Mucosa of descending colon (tissue), 3 donors: ENCODE measurements at places on chromosomes 11 and 22. TPM values are rescaled to one million over a fixed set of nuclear protein-coding genes. Genes with fewer than 3 reads are reported as not detected.

Gene OR5A1
- total RNA-seq: not detected

Gene NPAS4
- total RNA-seq: not detected

Gene NELL1
- 0.73 TPM for total RNA-seq

Gene ROBO4
- 8.4 TPM for total RNA-seq

Gene NTM
- total RNA-seq: 0.64 TPM

Gene LRRC56
- total RNA-seq: 4.8 TPM

Gene PICK1
- total RNA-seq: 40.7 TPM

Gene MFNG
- 13.7 TPM for total RNA-seq

GRCh38 chr11:78821371-78822306 lies 247.0 kb upstream of the NARS2 start:
- no peak for DNase-seq

GRCh38 chr22:30940685-30941362 lies 27.8 kb downstream of the MORC2 start:
- no peak for DNase-seq

- DNase-seq: no peak
These were observed 52.6 kb upstream of the NAV2 start for GRCh38 chr11:19660076-19660475.

- no peak for DNase-seq
These were observed 207.0 kb upstream of the SORL1-AS1 start for GRCh38 chr11:121659811-121660210.

DNA sequence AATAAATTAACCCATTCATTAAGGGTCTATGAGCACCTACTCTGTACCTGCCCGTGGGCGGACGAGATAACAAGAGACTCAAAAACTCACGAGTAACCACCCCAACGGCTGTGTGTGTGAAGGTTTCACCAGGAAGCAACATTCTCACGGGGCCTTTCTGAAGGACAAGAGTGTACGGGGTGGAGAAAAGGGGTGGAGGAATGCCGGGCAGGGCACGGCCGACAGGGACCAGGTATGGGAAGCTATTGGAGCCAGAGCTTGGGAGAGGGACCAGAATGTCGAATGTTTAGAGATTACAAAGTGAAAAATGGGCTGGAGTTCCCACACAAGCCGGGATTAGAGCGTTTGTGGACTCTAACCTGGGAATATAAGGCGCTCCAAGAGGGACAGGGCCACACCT lies 1.6 kb downstream of the KMT5B start:
- peak; percentile 66 for DNase-seq

DNA sequence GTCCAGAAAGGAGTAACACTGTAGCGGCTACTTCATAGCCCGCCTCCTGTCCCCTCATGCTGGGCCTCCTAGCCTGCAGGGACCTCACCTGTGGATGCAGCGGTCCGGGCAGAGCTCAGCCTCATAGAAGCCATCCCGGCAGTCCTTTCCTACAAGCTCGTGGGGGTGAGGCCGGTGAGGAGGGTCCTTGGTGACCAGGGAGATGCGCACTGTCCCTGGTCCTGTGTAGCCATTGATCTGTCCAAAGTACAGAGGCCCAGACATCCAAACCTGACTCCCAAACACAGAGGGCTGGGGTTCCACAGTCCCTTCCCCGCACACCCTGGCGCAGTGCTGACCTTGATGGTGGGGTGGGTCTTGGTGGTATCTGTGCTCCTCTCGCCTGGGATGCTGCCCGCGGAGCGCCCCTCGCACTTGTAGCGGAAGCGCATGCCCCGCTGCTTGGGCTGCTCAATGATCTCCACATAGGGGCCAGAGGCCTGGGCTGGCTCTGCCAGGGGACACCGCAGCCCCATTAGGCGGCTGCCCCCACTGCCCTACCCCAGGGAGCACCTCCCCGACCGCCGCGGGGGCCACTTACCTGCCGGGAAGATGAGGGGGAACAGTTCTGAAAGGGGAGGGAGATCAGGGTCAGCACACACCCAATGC lies 993 bp downstream of the RELA start:
- peak; percentile 64 for DNase-seq

DNA sequence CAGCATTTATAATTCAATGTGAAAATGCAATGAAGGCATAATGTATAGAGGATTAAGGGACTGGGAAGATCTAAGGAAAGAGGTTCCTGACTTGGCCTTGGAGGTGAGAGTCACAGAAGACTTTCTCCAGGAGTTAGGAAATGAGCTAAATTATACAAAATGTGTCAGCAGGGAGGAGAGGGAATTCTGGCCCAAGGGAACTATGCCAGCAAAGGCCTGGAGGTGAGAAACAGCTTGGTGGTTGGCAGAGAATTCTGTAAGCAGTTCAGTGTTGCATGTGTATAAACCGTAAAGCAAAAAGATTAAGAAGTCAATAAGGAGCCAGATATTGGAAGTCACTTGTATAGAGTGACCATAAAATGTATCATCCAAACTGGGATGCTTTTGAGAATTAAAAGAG lies 142.2 kb upstream of the SESN3 start:
- no peak for DNase-seq

- peak; percentile 85 for DNase-seq
These were observed 684 bp downstream of the TNFRSF13C start for GRCh38 chr22:41925783-41926460.

DNA sequence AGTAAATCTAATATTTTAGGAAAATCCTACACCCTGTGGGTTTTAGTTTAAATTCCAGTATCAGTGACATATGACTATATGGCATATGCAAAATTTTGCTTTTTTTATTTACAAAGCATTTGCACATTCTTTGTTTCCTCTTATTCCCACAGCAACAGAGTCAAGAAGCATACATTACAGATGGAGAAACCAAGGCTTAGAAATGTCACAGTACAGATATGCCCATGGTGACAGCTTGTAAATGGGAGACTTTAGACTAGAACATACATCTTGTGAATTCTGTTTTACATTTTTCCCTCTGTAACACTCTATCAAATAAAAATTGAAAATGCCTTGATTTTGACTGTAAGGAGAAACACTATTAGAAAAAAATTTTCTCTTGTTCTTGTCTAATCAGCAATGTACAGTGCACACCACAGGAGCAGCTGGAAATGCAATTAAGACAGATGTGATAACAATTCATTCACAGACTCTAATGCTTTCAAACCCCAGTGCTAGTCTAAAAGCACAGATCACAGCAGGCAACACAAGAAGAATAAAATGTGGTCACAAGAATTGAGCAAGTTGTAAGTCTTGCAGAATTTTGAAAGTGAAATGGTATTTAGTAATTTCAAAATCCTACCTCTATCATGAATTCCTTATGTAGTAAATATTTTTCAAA lies 375.9 kb downstream of the LUZP2 start:
- no peak for DNase-seq

DNA sequence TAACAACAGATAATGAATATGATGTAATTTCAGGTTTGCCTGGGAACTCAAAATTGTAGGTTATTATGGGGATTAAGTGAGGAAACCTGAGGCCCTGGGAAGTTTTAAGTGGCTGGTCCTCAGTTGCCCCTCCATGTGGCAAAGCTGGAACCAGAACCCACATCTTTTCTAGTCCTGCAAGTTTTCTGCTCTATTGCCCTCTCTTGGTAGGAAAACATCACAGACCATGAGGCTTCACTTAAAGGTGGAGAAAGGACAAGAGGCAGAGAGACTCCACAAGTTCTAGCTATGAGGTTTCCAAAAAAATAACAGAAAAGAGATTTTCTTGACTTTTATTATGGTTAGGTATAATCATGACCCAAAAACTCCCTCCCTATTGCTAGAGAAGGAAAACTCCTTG lies 115.5 kb upstream of the DDI1 start:
- DNase-seq: no peak

GRCh38 chr11:133559833-133560471 lies 27.7 kb upstream of the OPCML start:
- DNase-seq: no peak

DNA sequence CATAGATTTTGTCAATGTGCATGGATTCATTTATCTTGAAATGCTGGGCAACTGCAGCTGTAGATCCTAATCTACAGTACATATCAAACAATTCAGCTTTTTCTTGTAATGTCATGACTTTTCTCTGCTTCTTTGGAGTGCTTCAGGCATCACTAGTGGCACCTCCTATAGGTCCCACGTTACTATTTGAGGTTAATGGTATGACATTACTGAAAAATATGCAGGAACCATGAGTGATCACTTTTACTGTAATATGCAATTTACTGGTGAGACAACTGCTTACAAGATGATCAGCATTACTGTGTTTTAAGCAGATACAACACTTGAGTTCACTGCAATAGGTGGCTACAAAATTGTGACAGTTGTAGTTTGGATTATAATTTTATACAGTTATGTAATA lies 3.0 kb downstream of the CENATAC start:
- DNase-seq: no peak

- no peak for DNase-seq
These were observed at the start of gene BTBD18 for GRCh38 chr11:57751676-57752253. Gene BTBD18, minus strand, starts transcription at chr11:57751819. Its CDS starts 631 bp downstream, at chr11:57751188.

DNA sequence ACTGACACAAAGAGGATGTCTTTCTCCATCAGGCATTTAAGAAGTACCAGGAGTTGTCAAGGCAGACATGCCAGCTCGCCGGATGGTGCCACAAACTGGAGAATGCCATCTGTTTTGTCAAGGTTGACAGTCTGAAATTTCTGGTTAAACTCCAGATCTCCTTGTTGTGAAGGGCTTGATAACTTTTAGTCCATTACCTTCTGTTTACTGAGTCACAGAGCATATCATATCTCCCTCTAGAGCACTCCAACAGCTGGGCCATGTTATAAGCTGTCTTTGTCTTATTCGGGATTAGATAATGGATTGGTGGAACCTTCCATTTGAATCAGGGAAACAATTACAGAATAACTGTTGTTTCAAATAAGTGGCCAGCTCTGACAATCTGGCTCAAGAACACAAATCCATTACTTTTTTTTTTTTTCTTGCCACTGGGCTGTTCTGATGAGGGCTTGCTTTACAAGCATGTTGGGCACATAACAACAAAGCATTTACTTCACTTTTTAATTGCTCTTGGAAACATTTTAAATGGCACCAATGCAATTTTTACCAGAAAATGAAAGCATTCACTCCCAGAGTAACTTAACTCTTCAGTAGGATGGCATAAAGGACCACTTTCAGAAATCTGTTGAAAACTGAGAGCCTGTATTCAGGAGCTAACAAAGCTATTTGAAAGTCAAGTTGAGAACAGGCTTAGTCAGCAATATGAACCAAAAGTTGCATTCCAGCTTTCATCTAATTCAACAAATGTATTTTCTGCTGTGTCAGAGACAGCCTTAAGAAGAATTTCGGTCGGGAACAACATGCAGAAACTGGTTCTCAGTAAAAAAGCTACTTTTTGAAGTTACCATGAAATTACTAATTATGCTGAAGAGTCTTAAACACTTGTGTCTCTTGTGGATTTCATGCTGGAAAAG lies 227.6 kb upstream of the PITPNB start:
- DNase-seq: no peak

GRCh38 chr11:15127341-15127740 lies 12.6 kb downstream of the INSC start:
- no peak for DNase-seq

DNA sequence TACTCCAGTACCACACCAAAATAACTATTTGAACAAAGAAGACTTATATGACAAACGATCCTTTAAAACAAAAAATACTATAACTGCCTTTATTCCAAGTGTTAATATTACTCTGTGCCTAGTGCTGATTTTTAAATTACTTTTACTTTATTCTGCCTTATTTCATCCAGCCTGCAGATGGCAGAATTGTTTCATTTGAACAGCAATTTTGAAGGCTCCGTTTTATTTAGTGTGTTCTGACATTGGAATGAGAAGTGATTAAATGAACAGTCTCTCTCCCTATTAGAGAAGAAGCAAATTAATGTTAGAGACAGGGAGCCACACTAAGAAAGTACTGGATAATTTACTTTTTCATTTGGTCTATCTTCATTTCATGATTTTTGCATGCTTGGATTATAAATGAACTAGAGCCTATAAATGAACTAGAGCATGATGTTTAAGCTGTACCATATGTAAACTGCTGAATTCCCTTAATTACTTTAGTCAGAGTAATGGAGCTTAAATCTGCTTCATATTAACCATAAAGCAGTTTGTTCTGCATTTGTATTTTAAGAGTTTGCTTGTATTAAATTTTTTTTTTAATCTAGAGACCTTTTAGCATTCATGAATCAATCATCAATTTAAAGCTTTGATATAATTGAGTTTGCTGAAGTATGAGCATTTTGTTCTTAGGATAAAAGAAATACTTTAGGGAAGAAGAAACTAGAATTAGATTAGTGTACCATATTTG lies 9.8 kb downstream of the PDHX start:
- DNase-seq: no peak

DNA sequence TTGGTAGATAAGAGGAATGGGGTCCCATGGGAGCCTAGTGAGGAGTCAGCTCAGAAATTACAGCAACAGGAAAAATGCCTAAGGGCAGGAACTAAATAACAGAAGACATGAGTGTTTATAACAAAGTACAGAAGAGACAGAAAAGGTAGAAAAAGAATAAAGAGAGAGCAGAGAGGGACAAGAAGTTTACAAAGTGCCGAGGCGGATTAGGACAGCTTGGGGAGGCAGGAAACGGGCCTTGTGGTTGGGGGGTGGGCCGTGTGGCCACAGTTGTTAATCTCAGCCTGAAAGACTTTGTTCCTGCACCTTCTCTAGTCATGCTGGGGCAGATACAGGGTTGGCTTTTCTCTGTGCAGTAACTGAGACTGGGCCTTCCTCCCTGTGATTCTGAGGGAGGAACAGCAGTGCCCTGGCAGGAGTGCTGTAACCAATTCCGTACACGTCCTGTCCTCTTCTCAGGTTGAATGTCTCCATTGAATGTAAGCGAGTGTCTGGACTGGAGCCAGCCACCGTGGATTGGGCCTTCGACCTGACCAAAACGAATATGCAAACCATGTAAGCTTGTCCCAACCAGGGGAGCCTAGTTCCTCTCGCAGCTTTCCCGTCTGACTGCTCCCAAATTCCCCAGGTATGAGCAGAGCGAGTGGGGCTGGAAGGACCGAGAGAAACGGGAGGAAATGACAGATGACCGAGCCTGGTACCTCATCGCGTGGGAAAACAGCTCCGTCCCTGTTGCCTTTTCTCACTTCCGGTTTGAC lies 13.2 kb downstream of the NAA40 start:
- DNase-seq: no peak
